Effector CD8-positive, alpha-beta T cell (primary cell): ENCODE measurements at places on chromosomes 16 and 17.
A peak's percentile ranks its signal among the peaks of the same experiment; 100 is the strongest.

DNA sequence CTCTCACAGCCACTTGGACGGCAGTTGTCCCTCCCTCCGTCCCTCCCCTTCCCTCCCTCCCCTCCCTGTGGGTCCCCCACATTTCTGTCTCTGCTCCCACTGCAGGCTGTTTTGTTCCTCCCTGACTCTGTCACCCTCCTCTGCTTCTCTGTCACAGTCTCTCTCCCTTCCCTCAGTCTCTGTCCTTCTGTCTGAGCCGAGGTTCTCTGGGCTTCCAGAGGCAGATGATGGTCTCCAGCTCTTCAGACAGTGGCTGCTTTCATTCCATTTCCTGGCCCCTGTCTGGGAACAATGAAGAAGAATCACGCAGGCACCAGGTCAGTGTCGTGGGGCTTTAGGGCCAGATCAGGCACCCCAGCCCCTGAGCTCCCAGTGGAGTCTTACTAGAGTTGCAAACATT, 8.8 kb upstream of the CYB561 start:
- no peak for DNase-seq

- DNase-seq = peak; percentile 9
Observed at GRCh38 chr17:7884581-7885366, 3.8 kb upstream of the CHD3 start.

DNA sequence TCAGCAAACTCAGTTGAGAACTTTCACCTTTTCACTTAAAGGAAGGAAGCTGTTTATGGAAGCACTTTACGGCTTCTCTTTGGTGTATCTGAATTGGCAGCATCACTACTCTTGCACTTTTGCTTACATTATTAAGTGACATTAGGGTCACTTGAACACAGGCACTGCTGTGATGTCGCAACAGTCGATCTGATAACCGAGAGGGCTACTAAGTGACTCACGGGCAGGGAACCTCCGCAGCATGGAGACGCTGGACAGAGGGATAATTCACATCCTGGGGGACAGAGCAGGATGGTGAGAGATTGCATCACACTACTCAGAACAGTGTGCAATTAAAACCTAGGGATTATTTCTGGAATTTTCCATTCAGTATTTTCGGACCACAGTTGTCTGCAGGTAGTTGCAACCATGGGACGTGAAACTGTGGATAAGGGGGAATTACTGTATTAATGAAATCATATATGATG, 56.5 kb downstream of the DNAH2 start:
- no peak for DNase-seq

DNA sequence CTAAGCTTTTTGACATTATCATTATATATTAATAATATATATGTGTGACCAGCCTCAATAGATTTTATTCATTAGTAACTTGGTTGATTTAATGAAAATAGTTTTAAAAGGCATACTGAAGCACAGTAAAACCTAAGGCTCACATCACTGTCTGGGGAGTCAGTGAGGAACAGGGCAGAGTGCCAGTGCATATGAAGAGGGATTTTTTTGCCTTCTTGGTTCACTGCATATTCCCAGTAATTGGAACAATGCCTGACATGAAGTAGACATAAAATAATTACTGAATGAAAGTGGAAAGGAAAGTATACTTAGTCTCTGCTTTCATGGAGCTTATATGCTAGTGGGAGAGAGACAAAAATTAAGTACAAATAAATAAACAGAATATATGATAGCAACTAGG, 81.1 kb downstream of the FTO start:
- no peak for DNase-seq

DNA sequence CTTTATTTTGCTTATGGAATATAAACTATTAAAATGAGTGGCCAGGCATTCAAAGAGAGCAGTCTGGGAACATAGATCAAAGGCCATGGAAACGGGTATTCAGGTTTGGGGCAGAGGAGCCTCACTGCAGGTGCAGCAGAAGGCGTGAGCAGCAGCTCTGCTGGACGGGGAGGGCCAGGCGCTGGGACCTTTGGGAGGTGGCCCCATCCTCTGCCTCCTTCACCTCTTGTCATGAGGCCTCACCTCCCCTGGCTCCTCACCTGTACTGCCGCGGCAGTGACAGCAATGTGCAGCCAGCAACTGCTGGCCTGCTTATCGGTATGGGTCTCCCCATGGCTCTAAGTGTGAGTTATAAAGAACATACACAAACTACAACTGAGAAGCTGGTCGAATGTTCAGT, 109.4 kb downstream of the CDK5R1 start:
- no peak for DNase-seq

DNA sequence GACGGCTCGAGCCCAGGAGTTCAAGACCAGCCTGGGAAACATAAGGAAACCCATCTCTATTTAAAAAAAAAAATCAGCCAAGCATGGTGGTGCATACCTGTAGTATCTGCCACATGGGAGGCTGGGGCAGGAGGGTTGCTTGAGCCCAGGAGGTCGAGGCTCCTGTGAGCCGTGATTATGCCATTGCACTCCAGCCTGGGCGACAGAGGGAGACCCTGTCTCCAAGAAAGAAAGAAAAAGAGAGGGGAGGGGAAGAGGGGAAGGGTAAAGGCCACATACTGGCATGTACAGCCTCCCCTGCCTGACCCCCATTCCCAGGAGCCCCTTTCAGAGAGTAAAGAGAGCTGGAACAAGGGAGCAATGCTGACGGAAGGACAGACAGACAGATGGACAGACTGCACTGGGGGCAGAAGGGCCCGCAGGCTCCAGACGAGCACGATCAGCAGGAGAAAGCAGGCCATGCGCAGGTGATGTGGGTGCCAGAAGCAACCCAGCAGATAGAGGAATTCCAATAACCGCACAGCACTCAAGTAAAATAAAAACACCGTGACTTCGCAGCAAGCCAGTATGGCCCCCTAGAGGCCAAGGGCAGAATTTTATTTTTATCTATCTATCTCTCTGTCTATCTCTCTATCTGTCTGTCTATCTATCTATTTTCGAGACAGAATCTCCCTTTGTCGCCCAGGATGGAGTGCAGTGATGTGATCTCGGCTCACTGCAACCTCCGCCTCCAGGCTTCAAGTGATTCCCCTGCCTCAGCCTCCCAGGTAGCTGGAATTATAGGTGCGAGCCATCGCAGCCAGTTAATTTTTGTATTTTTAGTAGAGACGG, 27.1 kb upstream of the SNN start:
- peak; percentile 5 for DNase-seq

GRCh38 chr17:66978514-66979061, 14.1 kb downstream of the CACNG4 start:
- no peak for DNase-seq

- no peak for DNase-seq
Observed at GRCh38 chr17:68207651-68208253, 40.1 kb upstream of the AMZ2 start.
